Hippocampal formation (tissue), 2 donors: ENCODE measurements at places on chromosomes 1 and 21.

- DNase-seq: no peak
Measured at GRCh38 chr1:110040548-110040947, 6.1 kb downstream of the STRIP1 start.

- no peak for DNase-seq
Measured at GRCh38 chr1:219990782-219991510, 55.4 kb downstream of the EPRS1 start.

- DNase-seq: no peak
Measured at GRCh38 chr1:186858923-186859322, 30.2 kb downstream of the PLA2G4A start.

DNA sequence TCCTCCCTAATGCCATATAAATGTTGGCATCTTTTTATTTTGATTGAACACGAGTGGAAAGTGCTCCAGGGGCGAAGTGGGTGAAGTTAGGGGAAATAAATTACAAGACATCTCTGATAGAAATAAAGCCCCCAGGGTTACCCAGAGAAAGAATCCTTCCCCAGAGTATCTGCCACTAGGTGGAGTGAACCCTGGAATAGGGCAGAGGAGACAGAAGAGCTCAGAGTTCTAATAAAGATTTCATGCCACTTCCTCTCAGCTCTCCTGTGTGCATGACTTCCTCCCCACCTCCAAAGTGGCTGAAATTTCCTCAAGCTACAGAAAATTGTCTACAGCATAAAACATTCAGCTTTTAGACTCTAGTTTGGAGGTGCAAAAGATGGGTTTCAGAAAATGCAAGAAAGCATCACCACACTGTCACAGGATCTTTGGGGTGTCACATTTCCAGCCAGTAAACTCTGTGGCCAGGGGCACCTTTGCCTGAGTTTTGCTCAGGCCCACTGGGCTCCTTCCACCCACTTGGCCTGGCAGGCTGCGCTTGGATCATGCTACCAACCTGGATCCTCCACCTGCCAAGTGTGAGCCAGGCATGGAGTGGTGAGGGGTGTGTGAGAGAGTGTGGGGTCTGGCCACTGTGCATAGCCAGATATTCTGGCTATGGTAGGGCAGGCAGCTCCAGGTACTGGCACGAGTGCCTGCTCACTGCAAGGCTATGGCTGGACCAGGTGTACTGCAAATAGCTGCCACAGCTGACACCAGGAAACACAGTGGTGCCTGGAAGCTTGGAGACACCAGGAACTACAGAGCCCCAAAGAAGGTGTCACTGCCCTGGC is 208.8 kb upstream of the USP25 start:
- no peak for DNase-seq

- no peak for DNase-seq
Measured at GRCh38 chr1:3778590-3779264, 6.2 kb downstream of the SMIM1 start.

GRCh38 chr1:165858364-165858823 is 31.0 kb downstream of the UCK2 start:
- no peak for DNase-seq

GRCh38 chr1:37890378-37891014 is 31.1 kb upstream of the MTF1 start:
- DNase-seq: no peak

GRCh38 chr1:34701326-34702060 is 53.4 kb upstream of the GJB5 start:
- no peak for DNase-seq

DNA sequence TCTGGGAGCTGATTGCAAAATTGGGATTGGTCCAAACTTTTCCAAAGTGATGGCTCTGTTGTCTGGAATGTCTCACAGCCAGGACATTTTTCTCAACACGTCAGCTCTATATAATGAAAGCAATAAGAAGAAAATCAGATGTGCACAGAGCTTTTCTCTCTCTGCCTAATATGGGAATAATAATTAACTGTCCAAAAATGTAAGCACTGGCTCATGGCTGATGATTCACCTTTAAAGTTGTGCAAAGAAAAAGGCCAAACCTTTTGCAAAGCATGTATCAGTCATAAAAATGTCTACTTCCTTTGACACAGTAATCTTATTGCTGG is 30.4 kb downstream of the ZNF281 start:
- no peak for DNase-seq

DNA sequence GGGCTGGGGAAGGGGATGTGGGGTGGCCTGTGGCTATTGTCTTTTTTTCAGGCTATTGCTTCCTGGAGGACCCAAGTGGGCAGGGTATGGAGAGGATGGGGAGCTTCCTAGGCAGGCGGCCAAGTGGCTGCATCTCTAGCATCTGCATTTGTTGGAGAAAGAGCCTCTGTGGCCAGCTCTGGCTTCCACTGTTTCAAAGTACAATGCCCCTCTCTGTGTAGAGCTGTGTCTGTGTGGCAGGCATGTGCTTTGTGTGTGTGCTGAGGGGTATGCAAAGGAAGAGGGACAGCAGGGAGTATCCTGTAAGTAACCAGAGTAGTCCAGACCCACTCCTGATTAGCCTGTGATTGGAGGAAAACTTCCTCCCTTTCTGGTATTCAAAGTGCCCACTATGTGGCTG is 40.6 kb downstream of the KCNA2 start:
- DNase-seq: peak; percentile 84

DNA sequence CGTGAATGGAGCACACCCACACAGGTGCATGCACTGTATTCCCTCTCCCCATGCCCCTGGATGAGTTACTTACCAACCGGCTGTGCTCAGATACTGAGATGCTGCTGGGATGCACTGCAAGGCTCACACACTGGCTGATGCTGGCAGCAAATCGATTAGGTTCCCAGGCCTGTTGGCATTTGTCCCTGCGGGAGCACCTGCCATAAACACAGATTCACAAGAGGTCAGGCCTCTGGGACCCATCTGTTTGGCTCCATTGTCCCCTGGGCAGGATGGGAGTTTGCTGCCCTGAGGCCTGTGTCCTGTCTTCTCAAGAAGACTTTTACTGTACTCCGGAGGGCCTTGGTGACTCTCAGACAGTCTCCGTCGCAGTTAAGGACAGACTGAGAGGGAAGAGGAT is 145.4 kb downstream of the PLXNA2 start:
- no peak for DNase-seq

- DNase-seq: peak; percentile 35
Measured at GRCh38 chr21:31660259-31660565, 719 bp downstream of the SOD1 start.

- DNase-seq: no peak
Measured at GRCh38 chr1:82395440-82395839, 594.7 kb downstream of the ADGRL2 start.

- no peak for DNase-seq
Measured at GRCh38 chr1:168719306-168720111, 9.5 kb downstream of the DPT start.

DNA sequence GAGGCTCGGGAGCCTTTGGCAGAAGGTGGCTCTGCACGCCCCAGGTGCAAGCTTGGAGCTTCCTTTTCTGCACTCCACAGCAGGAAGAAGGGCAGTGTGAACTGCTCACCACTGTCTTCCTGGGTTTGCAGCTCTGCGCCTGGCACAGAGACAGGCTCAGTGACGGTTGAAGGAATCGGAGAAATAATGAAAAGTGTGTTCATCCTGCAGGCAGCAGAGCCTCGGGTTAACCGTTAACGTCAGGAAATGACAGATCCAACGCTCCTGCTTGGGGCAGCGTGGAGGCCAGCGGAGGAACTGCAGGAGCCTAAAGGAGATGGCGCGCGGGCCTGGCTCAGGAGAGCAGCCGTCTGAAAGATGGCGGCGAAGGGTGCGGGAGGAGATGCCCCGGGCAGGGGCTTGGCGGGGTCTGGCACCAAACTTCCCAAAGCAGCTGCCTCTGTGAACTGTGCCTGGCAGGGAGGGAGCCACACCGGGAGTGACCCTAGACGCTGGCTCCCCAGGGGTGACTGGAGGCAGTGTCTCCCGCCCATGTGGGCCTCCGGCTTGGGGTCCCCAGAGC is 10.9 kb upstream of the SAMD11 start:
- DNase-seq: no peak

- DNase-seq: no peak
Measured at GRCh38 chr1:206582971-206583706, 29.1 kb downstream of the EIF2D start.

GRCh38 chr1:151156515-151156819 is at the start of gene TNFAIP8L2:
Gene TNFAIP8L2, plus strand, starts transcription at chr1:151156649. Its CDS starts 2,049 bp downstream, at chr1:151158698.
- DNase-seq: peak; percentile 3

GRCh38 chr1:155607708-155608107 is 2.3 kb upstream of the MSTO1 start:
- no peak for DNase-seq

DNA sequence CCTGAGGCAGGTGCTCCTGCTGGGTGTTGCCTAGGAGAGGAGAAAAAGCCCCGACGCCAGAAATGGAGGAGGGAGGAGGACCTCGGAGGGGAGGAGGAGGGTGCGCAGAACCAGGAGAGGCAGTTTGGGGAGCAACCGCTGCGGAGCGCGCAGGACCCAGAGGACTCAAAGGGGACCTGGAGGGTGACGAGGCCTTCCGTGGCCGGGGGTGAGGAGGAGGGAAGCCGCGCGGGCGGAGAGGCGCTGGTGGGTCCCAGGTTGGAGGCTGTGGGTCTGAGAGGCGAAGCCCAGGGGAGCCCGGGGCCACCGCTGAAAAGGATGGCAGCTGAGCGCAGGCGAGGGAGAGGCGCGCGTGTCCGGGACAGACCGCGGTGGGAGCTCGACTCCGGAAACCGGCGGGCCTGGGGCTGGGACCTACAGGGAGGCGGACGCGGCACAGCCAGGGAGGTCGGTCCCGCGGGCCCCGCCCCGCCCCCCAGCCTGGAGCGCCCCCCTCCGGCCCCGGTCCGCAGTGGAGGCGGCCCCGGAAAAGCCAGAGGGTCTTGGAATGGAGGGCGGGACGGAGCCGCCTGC is 15.1 kb downstream of the RNF223 start:
- no peak for DNase-seq

DNA sequence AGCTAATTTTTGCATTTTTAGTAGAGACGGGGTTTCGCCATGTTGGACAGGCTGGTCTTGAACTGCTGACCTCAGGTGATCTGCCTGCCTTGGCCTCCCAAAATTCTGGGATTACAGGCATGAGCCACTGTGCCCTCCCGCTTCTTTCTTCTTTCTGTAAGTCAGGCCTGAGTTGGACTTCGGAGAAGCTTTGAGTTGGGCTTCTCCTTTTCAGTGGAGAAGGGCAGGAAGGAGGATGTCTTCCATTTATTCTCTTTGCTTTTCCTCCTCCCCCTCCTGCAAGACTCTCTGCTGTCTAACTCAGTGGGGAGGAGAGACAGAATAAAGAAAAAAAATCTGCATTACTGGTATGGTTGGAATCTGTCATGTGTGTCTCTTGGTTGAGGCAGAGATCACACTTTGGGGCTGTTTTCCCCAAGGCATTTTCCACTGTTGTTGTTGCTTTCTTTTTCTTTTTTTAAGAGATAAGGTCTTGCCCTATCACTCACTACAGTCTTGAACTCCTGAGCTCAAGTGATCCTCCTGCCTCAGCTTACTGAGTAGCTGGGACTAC is 13.2 kb upstream of the DEGS1 start:
- no peak for DNase-seq

- DNase-seq: no peak
Measured at GRCh38 chr1:27003745-27004470, 8.7 kb downstream of the TENT5B start.

DNA sequence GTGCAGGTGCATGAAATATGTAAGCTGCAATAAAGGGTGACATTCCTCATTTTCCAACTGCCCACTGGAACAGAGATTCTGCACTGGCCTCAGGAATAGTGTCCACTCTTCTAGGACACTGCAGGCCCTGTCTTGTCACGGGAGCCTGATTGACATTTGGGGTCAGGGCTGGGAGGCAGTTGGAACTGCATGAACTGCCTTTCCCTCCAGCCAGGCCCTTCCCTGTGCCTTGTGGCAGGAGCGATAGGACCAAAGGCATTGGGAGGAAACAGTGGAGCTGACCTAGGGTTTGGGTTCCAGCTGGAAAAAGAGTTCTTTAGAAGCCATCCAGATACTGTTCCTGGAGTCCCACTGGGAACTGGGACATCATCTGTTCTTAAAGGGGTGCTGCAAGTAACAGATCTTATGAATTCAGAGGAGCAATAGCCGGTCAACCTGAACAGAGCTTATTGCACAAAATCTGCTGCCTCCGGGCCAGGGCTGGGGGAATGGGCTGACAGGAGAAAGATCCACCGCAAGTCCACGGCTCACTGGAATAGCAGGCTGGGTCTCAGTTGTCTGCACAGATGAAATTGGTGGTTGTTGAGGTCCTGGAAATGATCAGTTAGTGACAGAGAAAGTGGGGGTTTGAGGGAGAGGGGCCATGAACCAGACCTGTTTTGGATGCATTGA is 451.7 kb downstream of the CAMTA1 start:
- no peak for DNase-seq

GRCh38 chr1:23895082-23895481 is 18.1 kb downstream of the CNR2 start:
- no peak for DNase-seq

GRCh38 chr1:993379-993995 is 6.4 kb downstream of the HES4 start:
- DNase-seq: no peak

DNA sequence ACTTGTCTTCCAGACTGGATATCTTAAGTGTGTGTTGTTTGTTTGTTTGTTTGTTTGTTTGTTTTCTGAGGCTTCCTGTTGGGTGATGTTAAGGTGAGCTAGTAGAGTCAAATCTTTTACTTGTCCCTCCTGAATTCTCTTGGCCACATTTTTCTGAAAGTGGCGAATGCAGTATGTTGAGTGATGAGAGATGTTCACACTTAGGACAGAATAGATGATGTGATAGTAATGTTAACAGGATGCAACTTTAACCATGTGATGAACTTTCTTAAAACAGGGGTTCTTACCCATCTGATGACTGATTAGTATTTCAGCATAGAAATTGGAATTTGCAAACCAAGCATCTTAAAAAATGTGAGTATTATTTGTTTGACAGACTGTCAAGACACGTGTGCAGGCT is 40.2 kb downstream of the LMO4 start:
- no peak for DNase-seq

DNA sequence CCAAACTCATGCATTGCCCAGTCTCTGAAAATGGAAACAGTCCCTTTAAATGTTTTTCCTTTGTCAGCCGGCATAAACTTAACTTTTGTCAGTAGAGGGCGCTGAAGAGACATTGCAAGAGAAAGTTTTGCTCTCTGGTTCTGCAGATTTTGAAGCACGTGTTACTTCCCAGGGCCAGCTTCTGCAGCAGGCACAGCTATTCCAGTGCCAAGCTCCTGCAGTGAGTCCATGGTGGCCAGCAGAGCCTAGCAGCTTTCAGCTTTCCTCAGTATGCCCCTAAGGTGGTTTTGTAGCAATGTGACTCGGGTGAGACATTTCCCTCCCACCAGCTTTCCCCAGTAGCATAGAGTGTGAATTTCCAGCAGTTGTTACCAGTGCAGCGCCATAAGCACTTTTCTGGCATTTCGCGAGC is 2.6 kb upstream of the IFI44L start:
- peak; percentile 69 for DNase-seq

GRCh38 chr1:115911294-115911693 is 65.0 kb upstream of the SLC22A15 start:
- DNase-seq: no peak
